Bone marrow (tissue), 2 donors: ENCODE measurements at places on chromosomes 1 and 21.

- no peak for DNase-seq
Observed at GRCh38 chr1:100494393-100495084, 43.4 kb upstream of the GPR88 start.

DNA sequence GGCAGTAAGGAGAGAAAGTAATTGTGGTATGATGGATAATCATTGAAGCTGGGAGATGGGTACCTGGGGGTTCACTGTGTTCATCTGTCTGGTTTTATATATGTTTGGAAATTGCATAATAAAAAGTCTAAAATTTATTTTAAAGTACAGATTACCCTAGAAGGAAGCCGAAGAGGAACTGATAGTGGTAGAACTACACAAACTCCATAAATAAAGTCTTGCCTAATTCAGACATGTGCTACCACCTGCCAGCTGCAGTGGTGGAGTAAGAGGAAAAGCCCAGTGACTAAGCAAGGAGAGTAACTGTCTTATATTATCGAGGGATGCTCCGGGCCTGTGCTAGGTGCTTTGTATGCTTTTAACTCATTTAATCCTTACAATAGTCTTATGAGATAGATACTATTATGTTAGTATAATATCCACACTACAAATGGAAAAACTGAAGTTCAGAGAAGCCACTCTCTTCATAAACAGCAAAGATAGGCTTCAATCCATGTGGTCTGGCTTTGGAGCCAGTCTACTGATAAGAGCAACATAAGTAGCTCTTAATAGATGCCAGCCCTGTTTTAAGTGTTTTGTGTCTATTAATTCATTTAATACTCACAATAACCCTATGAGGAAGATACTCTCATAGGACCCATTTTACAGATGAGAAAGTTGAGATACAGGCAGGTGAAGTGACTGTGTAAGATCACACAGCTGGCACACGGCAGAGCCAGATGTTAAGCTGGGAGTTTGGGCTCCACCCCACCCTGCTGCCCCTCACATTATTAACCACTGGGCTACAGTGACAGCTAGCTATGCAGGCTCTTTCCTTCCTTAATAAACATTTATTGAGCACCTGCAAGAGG lies 56.8 kb upstream of the HNRNPU start:
- no peak for DNase-seq

GRCh38 chr1:43973981-43974442 lies 748 bp upstream of the ATP6V0B start:
- no peak for DNase-seq

DNA sequence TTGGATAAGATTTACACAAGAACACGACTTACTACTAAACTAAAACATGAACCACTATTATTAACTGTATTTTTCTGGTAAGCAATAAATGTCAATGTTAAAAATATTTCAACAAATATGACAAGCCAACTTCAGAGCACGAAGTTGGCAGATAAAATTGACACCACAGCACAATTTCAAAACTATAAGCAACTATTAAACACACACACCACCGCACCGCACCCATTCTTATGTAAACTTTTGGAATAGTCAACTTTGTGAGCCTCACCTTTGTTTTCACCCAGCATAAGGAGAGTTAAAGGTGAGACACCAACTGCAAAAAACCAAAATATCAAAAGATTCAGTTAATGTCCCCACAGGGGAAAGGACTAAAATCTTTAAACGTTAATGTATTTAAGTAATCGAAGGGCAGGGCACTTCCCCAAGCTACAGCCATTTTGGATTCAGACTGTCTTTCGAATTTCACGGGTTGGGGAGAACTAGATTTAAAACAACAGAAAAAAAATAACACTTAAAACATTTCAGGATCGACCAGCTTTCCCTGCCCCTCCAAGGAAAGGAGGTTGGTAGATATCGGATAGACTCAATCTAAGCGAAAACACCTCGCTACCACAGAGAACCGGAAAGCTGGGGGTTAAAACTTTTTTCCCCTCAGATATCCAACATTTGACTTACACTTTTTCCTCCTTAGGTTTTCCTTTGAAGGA lies 872 bp downstream of the GPBP1L1 start:
- DNase-seq = no peak

- DNase-seq = no peak
Observed at GRCh38 chr1:12258272-12258671, 28.4 kb downstream of the VPS13D start.

GRCh38 chr1:226994586-226995364 lies 54.7 kb downstream of the COQ8A start:
- no peak for DNase-seq

GRCh38 chr1:90387805-90388204 lies 329.3 kb downstream of the BARHL2 start:
- DNase-seq = no peak

GRCh38 chr21:15604413-15604812 lies 125.4 kb upstream of the USP25 start:
- DNase-seq = no peak

DNA sequence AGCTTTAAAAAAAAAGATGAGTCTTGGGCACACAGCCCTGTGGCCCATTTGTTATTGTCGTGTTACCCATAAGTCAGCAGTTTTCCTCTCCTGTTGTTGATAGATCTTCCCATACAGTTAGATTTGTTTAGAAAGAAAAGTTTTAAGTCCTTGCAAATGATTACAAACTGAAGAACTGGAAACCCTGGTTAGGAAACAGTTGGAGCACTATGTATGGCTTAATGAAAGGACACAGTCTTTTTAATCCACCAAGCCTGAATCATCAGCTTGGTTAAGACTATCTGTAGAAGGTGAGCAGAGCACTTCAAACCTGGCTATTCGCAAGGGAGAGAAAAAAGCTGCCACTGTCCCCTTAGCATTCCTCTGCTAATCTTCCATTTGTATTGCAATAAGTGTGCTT lies 241.0 kb downstream of the DISC1 start:
- DNase-seq = no peak
